ENCODE measurements at places on chromosomes 3 and 15.

DNA sequence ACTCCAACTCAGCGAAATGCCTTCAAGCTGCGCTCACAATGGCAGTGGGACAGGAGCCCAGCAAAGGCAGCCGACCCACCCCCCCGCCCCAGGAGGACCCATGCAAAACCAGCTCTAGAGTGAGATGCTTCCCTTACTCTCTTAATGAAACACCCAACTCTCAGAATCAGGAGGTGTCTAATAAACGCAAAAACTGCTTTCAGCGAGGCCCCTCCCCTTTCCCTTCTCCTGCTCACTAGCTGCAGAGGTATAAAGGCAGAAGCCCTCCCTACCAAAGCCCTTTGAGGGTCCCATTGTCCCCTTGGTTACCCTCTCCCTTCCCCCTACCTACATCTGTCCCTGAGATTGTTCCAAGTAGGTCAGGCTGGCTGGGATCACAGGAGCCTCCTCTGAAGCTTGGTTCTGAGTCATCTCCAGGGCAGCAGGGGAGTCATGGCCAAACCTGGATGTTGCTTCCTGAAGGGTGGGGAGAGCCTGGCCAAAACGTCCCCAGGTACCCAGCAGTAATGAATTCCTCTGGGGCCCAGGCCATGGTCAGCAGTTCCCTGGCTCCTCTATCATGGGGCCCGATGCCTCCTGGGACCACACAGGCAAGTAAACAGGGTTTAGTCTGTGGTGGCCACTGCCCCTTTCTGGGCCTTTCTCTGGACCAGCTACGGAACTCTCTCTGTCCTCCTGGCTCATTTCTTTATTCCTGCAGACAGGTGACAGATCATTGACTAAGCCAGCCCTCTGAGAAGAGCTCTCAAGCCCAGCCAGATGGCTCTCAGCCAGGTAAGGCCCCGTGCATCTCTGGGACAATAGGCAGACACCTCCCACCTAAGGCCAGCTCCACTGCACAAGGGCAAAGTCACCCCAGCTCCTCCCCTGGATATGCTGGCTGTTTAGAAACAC is 8.6 kb downstream of the KLHL25 start:
- DNase-seq: no peak

GRCh38 chr15:100778831-100779288 is 100.8 kb upstream of the ALDH1A3 start:
- no peak for DNase-seq

DNA sequence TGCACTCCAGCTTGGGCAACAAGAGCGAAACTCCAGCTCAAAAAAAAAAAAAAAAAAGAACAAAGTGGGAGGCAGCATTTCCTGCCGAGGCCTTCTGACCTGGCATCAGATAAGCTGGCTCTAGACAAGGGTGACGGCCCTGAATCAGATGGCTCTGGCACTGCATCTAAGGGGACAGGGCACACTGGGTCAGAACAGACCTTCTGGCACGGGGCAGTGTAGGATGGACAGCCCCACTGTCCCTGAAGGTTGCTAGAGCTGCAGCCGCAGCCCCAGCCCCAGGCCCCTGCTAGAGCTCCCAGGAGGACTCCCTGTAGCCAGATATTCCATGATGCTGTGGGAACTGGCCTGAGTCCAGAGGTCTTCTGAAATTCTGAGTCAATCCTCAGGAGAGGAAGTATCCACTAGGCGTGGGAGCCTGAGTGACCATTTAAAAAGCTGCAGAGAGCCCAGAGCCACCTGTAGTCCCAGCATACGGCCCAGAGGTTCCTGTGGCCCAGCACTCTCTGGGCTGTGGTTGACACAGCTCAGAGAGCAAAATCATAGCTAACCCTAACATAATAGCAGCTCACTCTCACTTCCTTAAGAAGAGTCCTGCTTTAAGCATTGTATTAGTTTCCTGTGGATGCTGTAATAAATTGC is 69.2 kb upstream of the MFGE8 start:
- no peak for DNase-seq

DNA sequence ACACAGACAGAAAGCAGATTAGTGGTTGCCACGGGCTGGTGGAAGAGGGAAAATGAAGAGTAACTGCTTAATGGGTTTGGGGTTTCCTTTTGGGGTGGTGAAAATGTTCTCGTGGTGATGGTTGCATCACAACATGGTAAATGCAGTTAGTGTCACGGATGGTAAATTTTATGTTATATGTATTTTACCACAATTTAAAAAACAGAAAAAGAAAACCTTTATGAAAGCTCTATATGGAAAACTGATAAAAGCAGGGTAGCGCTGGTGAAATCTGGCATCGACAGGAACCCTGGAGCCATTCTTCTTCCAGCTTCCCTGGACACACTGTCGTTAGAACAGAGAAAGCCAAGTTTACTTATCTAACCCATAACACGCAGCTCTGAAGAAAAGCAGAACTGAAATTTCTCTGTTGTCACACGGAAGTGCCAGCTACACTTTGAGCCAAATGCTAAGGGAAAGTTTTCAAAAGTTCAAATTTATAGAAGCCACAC is 287.7 kb upstream of the NR2F2 start:
- DNase-seq: no peak

- DNase-seq: no peak
Measured at GRCh38 chr3:171497468-171497867, 37.3 kb upstream of the TNIK start.

DNA sequence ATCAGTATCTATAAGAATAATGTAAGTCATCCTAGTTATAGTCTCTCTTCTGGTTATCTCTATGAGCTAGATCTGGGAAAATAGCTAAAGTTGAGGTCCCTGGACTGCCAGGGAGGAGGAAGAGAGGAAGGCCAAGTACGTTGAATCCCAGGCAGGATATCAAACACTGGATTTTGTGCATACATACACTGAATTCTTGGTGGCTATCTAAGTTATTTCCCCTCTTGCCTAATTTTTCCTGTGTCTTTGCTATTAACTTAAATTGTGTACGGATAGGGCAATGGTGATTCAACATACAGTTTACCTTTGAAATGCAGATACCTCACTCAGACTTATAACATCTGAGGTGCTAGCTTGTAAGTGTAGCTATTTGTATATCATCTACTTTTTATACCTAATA is 27.2 kb downstream of the FBXO22 start:
- DNase-seq: no peak

DNA sequence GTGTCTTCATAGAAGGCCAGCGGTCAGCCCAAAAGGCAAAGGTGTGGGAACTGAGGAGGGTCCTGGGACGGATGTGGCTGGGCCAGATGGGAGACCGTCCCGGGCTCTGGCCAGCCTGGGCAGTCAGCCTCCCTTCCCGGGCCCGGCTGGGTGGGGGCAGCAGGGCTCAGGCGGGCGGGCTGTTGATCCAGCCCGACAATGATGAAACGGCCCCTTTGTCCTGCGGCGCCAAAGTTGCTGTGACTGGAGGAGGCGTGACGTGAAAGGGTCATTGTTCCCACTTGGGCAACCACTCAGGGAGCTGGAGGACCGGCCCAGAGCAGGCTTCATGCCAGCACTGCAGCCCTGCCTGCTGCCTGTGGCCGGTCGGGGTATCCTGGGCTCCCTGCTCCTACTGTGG is 16.5 kb downstream of the DUSP7 start:
- DNase-seq: no peak

- DNase-seq: no peak
Measured at GRCh38 chr3:79368403-79368802, 399.4 kb downstream of the ROBO1 start.
